Small intestine (tissue), 16 donors: ENCODE measurements at places on chromosomes 6 and 20. TPM values are rescaled to one million over a fixed set of nuclear protein-coding genes. Genes with fewer than 3 reads are reported as not detected.

Gene TUBB1
- polyA plus RNA-seq = 0.01 TPM

Gene IFT52
- polyA plus RNA-seq = 44.7 TPM

Gene MLN
- polyA plus RNA-seq = 16.4 TPM

Gene LTB
- polyA plus RNA-seq = 9.5 TPM

Gene CRISP2
- polyA plus RNA-seq = not detected
